NCI-H1436 (cell line): ENCODE measurements at places on chromosomes 7 and 10.

- no peak for DNase-seq
Observed at GRCh38 chr10:51272555-51272954, 198.3 kb downstream of the PRKG1 start.

GRCh38 chr10:102069071-102069470 lies 3.9 kb downstream of the HPS6 start:
- no peak for DNase-seq

GRCh38 chr7:8284606-8285005 lies 22.6 kb upstream of the ICA1 start:
- no peak for DNase-seq

GRCh38 chr10:56346845-56347415 lies 14.1 kb downstream of the ZWINT start:
- no peak for DNase-seq

- DNase-seq, result peak; percentile 66
Observed at GRCh38 chr7:140653319-140654108, 12.9 kb upstream of the DENND2A start.

DNA sequence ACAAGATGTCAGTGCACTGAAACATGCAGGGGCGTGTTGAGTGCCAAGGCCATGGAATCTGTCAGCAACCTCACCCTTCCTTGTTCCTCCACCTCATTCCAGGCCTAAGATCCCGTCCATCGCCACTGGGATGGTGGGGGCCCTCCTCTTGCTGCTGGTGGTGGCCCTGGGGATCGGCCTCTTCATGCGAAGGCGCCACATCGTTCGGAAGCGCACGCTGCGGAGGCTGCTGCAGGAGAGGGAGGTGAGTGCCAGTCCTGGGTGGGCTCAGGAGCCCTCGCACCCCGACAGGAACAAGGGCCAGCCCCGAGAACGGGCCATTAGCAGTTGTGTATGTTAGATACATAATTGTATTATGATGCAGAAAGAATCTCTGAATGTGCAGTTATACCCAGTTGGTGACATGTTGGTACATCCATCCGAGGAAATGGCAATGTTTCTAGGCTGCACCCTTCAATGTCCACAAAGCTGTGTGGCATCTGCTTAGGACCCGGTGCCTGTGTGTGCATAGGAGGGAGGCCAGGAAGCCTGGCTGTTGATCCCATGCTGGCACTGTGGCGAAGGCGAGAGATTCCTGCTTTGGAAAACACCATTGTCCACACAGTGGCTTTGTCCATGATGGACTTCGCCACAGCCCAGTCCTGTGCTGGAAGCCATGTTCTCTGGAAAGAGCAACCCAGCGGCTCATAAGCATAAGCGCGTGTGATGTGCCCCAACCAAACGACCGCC lies 154.2 kb downstream of the EGFR start:
- no peak for DNase-seq

- no peak for DNase-seq
Observed at GRCh38 chr7:2897023-2897422, 52.9 kb upstream of the GNA12 start.

DNA sequence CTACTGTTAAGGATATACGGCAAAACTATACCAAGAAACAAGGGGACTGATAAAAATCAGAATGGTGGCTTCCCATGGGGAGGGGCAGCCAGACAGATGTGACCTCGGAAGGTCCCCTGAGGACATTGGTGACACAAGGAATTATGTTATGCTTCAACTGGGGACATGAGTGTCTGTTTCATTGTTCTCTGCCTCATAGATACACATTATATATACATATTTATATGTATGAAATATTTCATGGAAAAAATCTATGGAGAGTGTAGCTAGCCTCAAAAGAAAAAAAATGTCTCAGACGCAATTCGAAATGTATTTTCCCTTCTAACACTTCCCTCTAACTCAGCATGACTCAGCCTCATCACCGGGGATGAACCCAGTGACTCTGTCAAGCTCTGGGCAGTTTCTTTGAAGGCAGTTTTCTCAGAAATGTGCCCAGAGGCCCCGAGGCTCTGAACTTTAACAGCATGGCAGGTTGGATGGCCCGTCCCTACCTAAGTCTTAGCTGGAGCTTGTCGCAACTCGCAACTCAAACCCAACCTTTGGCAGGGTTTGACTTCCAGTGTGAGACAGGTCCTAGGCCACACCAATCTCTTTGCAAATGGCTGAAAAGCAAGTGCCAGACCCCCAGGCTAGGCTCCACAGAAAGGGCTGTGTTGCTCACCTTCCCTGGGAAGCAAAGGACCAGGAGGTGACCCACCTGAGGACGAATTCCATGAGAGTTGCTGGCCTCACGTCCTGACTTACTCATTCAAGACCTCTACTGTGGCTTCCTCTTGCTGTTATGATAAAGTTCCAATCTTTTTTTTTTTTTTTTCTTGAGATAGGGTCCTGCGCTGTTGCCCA lies 86.9 kb downstream of the CARD11 start:
- DNase-seq, result no peak

DNA sequence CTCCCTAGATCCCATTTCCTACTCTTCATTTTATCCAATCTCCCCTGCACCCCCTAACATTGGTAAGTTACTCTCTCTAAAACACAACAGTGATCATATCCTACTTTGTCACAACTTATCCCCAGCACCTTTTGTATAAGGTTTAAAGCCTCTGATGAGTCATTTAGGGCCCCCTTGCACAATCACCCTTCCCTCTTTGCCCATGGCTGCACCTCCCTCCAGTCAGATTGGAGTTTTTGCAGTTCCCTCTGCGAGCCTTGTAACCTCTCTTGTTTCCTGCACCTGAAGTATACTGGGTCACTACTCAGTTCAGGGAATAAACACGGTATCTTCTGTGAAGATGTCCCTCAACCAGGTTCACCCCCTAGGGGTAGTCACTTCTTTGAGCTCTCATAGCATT lies 55.9 kb upstream of the ADRB1 start:
- DNase-seq, result no peak

DNA sequence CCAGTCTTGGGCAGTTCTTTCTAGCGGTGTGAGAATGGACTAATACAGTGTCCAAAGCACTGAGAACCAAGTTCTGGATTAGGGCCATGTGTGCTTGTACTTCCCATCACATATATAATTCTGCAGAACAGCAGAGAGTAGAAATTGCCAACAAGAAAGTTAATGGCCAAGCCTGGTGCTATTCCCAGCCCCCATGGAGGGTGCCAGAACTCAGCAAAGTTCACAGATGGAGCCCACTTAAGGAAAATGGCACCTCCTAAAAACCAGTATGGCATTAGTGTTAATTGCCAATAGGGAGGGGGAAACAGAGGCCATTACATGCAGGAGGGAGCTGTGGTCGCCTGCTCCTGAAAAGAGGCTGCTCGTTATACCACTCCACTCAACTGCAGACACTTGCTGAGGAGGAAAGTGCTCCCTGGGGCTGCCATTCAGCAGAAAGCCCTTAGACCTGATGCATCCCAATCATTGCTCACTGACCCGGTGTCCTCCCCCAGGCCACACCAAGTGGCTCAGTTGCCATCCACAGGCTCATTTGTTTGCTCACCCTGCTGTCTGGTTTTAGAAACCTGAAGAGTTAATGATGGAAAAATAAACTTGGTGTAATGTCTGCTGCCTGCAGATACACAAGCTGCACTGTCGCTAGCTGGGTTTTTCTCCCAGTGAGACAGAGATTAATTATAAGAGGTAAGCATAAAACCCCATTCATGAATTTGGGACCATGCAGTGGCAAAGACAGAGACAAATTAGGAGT lies 280.6 kb downstream of the GFRA1 start:
- DNase-seq, result no peak

- no peak for DNase-seq
Observed at GRCh38 chr10:59108886-59109288, 67.6 kb upstream of the PHYHIPL start.

- DNase-seq, result no peak
Observed at GRCh38 chr7:1925349-1925748, 255.3 kb downstream of the ELFN1 start.

GRCh38 chr10:97726636-97727178 lies 10.2 kb upstream of the ZFYVE27 start:
- DNase-seq, result no peak
